ENCODE measurements at places on chromosomes 11 and 22.

- DNase-seq = no peak
- H3K36me3 ChIP-seq = no peaks in the 10 kb centered on the region
- no peak overlapping the region for H3K27ac ChIP-seq
- H3K4me3 ChIP-seq = no peak overlapping the region
- peaks cover 18% of the 10 kb centered on the region for H3K27me3 ChIP-seq
Measured at GRCh38 chr22:19749876-19750275, 10.7 kb upstream of the TBX1 start.

- DNase-seq = no peak
- no peak overlapping the region for H3K27ac ChIP-seq
- no peaks in the 10 kb centered on the region for H3K4me1 ChIP-seq
- H3K36me3 ChIP-seq = no peaks in the 10 kb centered on the region
- H3K4me3 ChIP-seq = no peak overlapping the region
Measured at GRCh38 chr11:1102221-1102971, 27.7 kb downstream of the MUC2 start.

GRCh38 chr11:66720223-66720898, 8.7 kb downstream of the SPTBN2 start:
- H3K4me3 ChIP-seq = peak overlapping the region; percentile 37
- H3K27ac ChIP-seq = peak overlapping the region; percentile 71
- peak; percentile 76 for DNase-seq

DNA sequence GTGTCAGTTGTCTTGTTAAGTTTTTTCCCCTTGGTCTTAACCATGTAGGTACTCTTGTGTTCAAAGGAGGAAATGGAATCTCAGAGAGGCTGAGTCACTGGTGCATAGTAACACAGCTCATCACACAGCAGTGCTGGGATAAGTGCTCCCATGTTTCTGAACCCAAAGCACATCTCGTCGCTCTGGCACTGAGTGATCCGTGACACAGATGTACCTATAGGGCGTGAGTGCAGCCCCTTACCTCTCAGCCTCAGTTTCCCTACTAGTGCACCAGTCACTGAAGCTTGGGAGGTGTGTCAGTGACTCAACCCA, 234.0 kb downstream of the ST3GAL4 start:
- DNase-seq = no peak
- H3K4me1 ChIP-seq = no peaks in the 10 kb centered on the region
- H3K4me3 ChIP-seq = no peak overlapping the region
- H3K27me3 ChIP-seq = no peaks in the 10 kb centered on the region
- H3K36me3 ChIP-seq = no peaks in the 10 kb centered on the region

DNA sequence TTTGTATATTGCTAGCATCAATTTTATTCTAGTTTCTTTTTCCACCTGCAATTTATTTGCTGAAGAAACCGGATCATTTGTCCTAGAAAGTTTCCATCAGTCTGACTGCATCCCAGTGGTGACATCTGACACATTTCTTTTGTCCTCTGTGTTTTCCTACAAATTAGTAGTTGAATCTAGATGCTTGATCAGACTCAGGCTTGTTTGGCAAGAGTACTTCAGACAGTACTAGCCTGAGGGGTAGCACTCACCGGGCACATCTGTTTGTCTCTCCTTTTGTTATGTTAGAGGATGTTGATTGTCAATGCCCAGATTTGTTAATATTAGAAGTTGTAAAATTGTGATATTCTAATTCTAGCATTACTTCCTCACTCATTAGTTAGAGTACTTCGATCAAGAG, 204.8 kb downstream of the SWAP70 start:
- H3K4me1 ChIP-seq = no peaks in the 10 kb centered on the region
- H3K27me3 ChIP-seq = no peaks in the 10 kb centered on the region
- DNase-seq = no peak
- H3K4me3 ChIP-seq = no peak overlapping the region
- no peaks in the 10 kb centered on the region for H3K36me3 ChIP-seq

GRCh38 chr11:111541254-111542061, 938 bp downstream of the LAYN start:
- no peak for DNase-seq
- H3K27ac ChIP-seq = no peak overlapping the region
- H3K27me3 ChIP-seq = peaks cover 75% of the 10 kb centered on the region
- no peaks in the 10 kb centered on the region for H3K36me3 ChIP-seq
- peaks cover 20% of the 10 kb centered on the region for H3K4me1 ChIP-seq
